ENCODE measurements at places on chromosomes 6 and 20.

DNA sequence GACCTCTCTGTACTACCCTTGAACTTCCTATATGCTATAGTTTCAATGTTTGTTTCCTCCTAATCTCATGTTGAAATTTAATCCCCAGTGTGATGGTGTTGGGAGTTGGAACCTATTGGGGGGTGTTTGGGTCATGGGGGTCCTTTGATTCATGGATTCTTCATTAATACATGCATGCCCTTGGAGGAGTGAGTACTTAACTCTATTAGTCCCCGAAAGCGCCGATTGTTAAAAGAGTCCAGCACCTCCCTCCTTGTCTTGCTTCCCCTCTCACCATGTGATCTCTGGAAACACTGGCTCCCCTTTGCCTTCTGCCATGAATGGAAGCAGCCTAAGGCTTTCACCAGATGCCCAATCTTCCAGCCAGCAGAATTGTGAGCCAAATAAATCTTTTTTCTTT is 31.7 kb downstream of the NCR2 start:
- DNase-seq, result no peak

GRCh38 chr20:62935204-62935967 is 2.6 kb upstream of the GID8 start:
- DNase-seq, result no peak

DNA sequence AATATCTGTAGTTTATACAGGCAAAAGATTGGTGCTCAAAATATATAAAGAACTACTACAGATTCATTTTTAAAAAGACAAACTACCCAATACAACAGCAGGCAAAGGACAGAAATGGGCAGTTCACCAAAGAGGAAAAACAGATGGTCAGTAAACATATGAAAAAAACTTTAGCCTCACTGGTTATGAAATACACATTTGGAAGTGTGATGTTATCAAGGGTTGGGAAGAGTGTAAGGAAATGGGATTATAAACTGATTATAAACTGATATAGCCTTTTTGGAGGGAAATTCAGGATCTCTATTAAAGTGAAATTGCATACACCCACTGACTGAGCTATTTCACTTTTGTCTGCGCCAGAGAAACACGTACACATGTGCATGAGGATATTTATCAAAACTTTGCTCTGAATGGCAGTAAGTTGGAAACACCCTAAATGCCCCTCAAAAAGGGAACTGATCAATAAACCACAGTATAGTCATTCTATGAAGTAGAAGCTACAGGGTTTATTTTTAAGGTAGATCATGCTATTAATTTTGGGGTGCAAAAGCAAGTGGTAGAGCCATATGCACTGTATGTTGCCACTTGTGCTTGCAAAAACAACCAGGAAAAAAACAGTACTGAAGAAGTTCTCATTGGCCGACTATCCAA is 32.2 kb upstream of the ARFGEF2 start:
- no peak for DNase-seq

DNA sequence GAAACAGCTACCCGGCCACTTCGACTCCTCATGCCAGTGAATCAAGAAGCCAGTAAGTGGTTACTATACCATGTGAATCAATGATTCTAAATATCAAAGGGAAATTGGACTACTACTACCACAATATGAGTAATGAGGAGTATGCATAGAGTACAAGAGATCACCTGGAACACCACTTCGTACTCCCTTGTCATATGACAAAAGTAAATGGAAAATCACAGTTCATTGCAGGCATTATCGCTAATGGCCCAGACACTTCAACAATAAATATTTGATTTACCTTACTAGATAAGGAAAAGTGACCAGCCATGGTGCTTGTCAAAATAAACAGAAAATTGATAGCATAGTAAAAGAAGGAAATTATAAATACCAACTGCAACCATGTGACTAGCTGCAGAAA is 73.1 kb downstream of the BMP5 start:
- no peak for DNase-seq

DNA sequence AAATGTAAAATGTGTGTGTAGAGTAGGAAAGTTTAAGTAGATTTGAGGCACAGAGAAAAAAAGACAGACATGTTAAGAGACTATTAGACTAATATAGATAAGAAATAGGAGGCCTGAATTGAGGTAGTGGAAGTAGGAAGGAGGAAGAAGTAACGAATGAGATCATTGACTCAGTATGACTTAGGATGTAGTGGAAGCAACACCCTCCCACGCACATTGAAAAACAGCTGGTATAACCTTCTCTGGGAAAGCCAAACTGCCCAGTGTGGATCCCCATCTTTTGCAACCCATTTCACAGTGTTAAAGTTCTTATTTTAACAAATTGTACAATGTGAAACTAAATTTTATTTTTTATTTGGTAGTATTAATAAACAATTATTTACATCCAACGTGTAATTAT is 89.1 kb downstream of the GRIK2 start:
- no peak for DNase-seq

- no peak for DNase-seq
These were observed 114.3 kb upstream of the HDAC2 start for GRCh38 chr6:114085211-114085610.

GRCh38 chr6:3108746-3109414 is 9.6 kb upstream of the BPHL start:
- no peak for DNase-seq

DNA sequence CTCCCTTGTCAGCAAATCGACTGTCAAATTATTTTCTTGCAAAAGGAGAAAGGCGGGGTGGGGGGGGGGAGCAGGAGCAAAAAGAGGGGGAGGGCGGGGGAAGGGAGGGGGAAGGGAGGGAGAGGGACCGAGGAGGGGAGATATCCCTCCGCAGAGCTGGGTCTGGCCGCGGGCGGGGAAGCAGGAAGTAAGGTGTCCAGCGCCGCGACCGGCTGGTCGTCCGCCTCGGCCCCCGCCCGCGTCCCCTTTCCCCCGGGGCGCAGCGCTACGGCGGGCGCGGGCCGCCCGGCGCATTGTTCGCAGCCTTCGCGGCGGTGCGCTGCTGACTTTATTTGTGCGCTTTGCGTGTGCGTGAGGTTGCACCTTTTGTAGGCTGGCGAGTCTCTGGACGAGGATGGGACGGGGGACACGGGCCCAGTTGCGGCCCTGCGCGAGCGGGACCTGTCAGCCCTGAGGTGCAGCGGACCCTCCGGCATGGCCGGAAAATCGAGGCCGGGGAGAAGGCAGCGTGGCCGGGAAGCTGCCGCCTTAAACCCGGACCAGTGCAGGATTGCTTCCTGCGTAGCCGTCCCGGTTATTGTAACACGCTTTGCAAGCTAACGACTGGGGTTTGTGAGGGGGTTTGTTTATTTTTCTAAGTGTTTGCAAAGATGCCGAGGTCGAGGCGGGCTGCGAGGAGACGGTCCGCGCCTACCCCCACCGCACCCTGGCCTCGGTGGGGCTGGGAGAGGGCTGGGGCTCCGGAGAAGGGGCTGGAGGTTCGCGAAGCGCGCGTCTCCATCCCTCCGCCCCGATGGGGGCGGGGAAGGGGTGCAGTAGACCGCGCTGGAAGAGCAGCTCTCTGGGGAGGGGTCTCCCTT is 675 bp upstream of the TRERF1 start:
- DNase-seq, result peak; percentile 36

GRCh38 chr6:31122791-31123706 is 2.8 kb upstream of the CDSN start:
- no peak for DNase-seq

GRCh38 chr6:97697456-97697855 is 414.4 kb upstream of the MMS22L start:
- DNase-seq, result no peak

- no peak for DNase-seq
These were observed 71.9 kb downstream of the TFAP2B start for GRCh38 chr6:50890579-50890978.
